Fibroblast of villous mesenchyme (primary cell): ENCODE measurements at places on chromosomes 13 and 19. TPM values are rescaled to one million over a fixed set of nuclear protein-coding genes. Genes with fewer than 3 reads are reported as not detected.

DNA sequence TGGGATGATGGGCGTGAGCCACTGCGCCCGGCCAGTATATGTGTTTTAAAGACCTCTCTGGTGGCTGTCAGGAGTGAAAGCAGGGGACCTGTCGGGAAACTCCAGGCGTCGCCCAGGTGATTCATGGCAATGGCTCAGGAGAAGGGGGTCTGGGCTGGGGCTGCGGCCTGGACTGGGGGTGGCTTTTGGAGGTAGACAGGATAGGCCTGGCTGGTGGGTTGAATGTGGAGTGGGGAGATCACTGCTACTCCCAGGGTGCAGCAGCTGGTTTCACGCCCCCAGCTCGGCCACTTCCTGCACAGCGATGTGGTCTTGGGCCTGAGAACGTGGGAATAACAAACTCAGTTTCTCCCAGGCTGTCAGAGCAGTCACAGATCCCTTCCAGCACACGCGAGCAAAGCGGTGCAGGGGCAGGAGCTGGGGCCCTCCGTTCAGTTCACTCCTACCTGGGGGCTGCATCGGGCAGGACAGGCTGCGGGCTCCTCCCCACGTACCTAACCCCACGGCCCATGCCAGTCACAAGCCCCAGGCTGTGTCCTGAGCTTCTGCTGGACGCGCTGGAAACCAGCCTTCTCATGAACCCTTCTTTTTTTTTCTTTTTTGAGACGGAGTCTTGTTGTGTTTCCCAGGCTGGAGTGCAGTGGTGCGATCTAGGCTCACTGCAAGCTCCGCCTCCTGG lies 18.9 kb downstream of the KDM4B start:
- DNase-seq, result peak; percentile 81

DNA sequence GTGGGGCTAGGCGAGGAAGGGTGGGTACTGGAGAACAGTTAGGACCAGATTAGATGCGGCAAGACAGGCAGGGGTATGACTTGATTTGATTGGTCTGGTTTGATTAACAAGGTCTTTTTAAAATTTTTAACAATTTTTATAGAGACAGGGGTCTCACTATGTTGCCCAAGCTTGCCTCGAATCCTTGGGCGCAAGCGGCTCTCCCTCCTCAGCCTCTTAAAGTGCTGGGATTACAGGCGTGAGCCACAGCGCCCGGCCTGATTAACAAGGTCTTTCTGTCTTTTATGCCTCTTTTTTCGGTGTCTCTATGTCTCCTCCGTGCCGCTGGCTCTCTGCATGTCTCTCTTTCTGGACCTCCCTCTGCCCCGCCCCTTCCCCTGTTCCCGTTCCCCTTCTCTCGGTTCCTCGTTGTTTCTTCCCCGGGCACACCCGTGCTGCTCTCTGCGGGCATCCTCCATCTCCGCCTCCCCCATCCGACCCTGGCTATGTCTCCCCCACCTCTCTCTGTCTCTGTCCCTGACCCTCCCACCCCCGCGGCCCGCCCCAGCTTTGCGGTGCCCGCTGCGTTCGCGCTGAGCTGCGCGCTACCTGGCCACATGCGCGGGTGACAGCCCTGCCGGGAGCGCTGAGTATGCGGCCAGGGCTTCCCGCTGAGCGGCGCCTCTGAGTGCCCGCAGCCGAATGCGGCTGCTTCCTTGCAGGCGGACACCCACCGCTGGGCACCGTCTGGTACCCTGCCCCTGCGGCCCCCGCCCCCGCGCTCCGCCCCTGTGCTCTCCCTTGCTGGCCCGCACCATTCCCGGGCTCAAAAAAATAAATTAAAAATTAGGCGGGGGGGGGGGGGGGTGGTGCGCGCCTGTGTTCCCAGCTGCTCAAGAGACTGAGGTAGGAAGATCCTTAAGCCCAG lies 8.1 kb upstream of the SDHAF1 start:
- DNase-seq, result no peak

GRCh38 chr19:2274185-2274711 lies 7.7 kb downstream of the PEAK3 start:
- DNase-seq, result no peak

DNA sequence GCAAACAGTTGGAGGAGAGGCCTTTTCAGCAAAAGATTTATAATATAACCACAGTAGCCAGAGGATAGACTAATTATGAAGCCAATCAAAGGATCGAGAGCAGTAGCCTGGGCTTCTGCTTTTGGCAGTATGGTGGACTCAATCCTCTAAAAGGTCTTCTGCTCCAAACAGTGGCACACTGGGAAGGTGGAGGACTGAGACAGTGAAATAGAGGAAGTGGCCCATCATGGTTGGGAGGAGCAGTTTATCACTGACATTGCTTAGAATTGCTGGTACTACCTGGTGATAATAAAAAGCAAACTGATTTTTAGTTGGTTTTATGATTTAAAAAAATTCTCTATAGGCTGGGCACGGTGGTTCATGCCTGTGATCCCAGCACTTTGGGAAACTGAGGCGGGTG lies 20.9 kb upstream of the PLAUR start:
- DNase-seq, result no peak

DNA sequence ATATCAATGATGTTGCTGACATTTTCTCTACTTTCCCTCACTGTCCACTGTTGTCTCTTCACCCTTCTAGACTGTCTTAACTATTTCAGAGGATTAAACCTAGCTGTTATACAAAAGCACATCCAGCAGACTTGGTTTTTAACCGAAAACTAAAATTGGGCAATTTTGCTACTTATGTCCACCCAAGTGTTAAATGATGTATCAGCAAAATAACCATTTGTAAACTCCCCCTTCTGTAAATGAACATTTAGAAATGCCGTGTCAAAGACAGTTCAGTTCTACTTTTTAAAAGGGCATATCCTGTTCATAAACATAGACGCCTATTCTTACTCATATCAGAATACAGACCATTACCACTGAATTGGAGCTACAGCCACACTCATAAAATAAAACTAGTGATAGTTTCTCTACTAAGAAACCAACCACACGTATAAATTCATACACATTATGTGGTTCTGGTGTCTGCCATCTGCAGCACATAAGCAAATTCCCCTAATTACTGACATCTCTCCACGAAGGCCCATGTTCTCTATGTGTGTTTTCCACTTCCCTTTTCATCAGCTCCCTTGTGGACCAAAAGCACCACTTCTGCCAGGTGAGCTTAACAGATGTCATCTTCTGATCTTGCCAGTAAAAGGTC lies 1091.8 kb downstream of the PCDH9 start:
- DNase-seq, result no peak

- no peak for DNase-seq
Measured at GRCh38 chr13:21037656-21038055, 23.7 kb downstream of the LATS2 start.

DNA sequence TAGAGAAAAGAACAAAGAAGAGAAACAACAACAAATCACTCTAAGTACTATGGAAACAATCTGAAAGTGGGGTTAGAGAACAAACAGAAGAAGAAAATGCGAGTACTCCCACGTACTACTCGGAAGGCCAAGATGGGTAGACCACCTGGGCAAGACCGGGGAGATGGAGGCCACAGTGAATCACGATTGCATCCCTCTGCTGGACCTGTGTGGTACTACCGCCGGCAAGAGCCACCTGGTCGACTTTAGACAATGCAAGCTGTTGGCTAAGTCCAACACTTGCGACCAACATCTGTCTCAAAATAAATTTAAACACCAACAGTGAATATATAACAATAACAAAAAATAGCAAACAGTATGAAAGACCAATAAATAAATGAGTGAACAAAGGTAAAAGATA lies 45.5 kb upstream of the ZNF91 start:
- DNase-seq, result no peak

- no peak for DNase-seq
Measured at GRCh38 chr13:94312511-94313216, 166.8 kb downstream of the DCT start.

DNA sequence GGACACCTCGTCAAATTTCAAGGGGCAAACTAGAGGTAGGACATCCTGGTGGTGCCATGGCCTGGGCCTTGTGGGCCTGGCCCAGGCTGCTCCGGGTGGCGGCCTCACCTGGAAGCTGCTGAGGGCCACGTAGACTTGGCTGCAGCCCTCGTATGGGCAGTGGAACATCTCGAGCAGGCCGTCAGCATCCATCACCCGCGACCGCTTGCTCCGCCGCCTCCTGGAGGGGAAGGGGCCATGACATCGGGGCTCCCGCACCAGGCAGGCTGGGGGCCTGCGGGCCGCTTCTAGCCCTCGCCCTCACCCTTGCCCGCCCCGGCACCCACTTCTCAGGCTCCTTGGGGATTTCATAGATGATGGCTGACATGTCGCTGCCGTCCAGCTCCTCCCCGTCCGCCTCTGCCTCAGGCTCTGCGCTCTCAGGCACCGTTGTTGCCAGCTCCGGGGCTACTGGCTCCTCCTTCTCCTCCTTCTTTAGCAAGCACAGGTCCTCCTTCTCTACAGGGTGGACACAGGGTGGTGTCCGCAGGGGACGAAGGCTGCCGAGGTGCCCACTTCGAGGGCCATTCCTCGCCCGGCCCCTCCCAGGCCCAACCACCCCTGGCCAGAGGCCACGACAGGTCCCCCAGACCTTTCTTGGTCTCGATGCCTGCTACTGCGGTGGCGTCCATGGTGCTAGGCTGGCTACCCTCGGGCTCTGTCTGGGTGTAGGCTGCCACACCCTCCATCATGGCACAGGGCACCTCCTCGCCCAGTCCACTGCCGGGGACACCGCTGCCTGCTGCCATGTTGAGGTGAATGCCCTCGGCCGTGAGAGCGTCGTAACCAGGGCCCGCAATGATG lies 6.0 kb upstream of the ELAVL3 start:
- no peak for DNase-seq

Gene SLC8A2
- not detected in 2 replicates for total RNA-seq

Gene CNFN
- total RNA-seq, result 0.32 TPM in 1 of 2 replicates, not detected in the other
